GM13976 (cell line): ENCODE measurements at places on chromosomes 16 and 17.

- no peak for DNase-seq
Measured at GRCh38 chr16:27334838-27335237, 21.1 kb downstream of the IL4R start.

DNA sequence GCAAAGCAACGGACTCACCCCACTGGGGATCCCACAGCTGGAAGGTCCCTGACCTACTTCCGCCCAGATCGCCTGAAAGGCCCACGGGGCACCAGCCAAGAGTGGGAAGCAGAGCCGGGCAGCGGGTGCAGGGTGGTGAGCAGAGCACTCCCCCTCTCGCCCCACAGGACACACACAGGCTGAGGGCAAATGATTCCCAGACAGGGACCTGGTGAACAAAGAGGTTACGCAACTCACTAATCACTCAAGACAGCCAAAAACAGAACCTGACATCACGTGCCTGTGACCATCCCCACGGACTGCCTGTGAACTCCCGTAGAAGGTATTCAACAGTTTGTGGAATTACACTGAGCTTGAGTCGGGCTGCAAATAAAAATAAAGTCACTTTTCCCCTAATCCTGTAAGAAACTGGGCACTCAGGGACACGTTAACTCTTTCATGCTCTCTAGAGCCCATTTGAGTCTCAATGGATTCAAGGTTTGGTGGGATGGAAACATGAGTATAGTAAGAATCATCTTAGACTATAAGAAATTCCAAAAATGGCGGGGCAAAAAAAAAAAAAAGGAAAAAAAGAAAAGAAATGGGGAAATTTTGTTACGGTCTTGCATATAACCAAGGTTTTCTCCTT, 396.1 kb downstream of the SOX9 start:
- no peak for DNase-seq

- no peak for DNase-seq
Measured at GRCh38 chr17:850851-851763, 69.0 kb downstream of the MRM3 start.

DNA sequence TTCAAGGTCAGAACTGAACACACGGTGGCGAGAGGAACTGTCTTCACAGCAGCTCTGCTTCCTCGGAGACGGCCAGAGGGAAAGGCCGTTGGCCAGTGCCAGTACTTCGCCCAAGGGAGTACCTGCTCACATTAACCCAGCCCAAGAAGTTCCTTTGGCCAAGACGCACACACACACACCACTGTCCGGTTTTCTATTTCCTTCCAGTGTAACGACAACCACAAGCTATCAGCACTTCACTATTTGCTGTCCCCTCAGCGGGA, 744 bp upstream of the GGNBP2 start:
- DNase-seq: peak; percentile 54

GRCh38 chr16:1435921-1436697, 5.2 kb downstream of the PERCC1 start:
- DNase-seq: no peak

- DNase-seq: no peak
Measured at GRCh38 chr17:2030779-2031163, 818 bp downstream of the DPH1 start.

DNA sequence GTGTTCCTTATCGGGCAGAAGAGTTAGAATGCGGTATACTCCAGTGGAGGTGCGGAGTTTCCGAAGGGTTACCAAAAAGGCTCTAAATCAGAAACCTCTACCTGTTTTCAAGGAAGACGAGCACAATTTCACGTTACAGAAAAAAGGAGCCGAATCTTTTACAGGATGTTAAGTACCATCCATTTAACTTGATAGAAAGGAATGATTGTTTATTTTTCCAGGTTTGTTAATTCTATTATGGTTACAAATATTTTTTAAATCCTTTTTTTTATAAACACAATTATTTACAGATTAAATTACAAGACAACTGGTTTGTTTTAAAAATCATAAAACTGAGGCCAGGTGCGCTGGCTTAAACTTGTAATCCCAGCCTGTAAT, 18.2 kb downstream of the ZNF213 start:
- no peak for DNase-seq

DNA sequence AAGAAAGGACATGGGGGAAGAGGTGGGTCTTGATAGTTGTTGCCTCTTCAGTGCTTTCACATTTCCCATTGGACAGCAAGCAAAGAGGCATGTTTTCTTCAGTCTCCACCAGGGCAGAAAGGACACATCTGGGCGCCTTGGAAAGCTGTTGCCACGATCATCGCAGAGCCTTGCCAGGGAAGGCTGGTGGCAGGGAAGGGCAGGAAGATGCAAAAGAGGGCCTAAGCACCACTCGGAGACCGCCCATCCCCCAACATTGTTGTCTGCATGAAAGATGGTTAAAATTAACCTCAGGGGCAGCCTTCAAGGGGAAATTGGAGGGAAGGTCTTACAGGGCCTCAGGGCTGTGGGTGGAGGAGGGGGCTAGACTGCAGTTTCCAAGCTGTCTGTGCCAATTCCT, 114.2 kb downstream of the SOX9 start:
- DNase-seq: no peak

DNA sequence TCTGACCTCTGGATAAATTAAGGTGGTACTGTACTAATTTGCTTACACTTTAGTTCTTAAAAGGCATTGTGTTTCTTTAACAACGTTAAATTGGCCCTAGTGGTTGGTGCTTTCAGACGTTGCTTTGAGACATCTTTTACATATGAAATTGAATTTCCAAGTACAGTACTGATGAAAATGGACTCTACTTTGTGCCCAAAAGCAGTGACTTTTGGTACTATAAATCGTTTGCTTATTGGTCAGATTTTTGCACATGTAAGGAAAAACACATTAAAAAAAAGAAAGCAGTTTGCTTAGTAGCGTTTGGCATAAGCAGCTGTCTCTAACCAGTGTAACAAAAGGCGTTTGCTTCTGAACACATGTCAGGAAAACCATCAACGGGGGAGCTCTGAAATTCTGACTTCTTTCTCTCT, 139.6 kb downstream of the CDK5R1 start:
- no peak for DNase-seq
